ENCODE measurements at places on chromosomes 5 and 9.

DNA sequence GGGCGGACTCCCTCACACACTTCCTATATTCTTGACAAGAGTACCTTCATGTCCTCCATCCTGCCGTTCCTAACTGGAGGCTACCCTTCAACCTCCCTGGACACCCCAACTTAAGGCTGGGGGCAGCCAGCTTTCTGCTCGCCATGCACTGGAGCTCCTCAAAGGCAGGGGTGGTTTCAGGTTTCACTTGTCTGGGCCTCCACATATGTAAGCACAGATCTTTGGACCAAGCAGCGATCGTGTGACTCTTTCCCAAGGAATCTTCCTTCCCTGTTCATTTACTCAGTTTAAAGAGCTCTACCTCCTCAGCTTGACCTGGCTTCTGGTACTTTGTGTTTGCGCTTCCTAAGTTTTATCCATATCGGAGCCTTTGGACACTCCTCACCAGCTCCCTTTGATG is 34.2 kb upstream of the TRPC7 start:
- DNase-seq: no peak

- DNase-seq: no peak
Measured at GRCh38 chr5:101012880-101013279, 109.8 kb upstream of the ST8SIA4 start.

DNA sequence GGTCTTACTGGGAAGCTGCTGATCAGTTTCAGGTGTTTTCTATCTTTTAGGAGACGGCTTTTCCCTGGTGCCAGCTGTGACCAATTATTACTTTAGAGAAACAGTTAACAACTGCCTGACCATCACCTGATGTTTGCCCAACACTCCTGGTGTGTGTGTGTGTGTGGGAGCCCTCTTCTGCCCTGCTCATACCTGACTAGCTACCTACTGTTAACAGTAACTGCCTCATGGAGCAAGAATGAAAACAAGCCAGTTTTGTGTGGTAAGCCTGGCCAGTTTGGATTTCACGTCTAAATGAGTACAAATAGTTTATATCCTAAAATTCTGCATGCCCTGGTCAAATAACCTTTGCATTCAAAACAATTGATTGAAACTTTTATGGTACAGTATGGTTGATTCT is 46.1 kb upstream of the RIOK2 start:
- DNase-seq: no peak

DNA sequence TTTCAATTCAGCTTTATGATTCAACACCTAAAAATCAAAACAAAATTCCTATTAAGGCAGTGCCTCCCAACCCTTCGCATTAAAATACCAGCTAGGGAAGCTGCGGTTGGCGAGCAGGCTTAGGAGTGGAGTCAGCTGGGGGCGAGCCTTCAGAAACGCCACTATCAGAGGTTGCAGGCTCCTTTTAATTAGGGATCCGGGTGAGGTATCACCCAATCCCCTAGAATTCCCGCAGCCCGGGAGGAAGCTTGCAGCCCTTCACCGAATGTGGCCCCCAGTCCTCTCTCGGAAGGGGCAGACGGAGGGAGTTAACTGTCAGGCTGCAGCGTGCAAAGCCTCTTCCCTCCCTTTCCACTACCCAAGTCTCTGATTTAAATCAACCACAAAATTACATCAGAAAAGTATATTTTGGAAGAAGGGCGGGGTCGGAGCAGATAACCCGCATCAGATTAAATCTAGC is 1.7 kb downstream of the STC2 start:
- DNase-seq: no peak

- DNase-seq: no peak
Measured at GRCh38 chr9:89439571-89439970, 58.3 kb downstream of the SEMA4D start.

- DNase-seq: no peak
Measured at GRCh38 chr9:105958587-105958986, 264.2 kb downstream of the TMEM38B start.

GRCh38 chr9:119941091-119941490 is 571.9 kb upstream of the BRINP1 start:
- DNase-seq: no peak

GRCh38 chr9:38357350-38358114 is 35.0 kb upstream of the ALDH1B1 start:
- no peak for DNase-seq

GRCh38 chr5:4735261-4735660 is 404.9 kb upstream of the ADAMTS16 start:
- no peak for DNase-seq

- no peak for DNase-seq
Measured at GRCh38 chr5:175862131-175863012, 9.0 kb upstream of the CPLX2 start.

DNA sequence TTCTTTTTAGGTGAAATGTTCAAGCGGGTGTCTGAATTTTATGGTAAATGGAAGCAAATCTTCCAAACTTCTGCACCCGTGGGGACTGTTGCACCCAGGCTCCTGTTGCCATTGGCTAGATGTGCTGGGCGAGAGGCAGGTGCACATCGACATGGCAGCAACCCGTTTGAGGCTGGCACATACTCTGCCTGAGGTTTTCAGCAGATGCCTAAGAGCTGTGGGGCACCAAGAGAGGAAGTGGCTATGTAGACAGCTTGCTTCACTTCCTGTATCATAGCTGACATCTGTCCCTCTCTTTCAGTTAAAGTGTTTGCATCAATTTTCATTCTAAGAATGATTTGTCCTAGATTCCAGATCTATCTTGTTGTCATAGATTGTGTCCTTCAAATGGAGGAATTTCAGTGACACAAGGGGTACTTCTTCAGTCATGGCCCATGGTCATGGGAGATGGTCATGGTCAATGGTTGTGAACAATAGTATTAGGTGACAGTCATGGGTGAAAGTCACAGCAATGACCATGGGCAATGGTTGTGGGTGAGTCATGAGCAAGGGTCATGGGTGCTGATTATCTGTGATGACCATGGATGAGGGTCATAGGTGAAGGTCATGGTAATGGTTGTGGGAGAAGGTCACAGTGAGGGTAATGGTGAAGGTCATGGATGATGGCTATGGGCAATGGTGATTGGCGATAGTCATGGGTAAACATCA is 115.1 kb upstream of the IRX4 start:
- DNase-seq: no peak

- no peak for DNase-seq
Measured at GRCh38 chr9:82201196-82201595, 212.6 kb downstream of the SPATA31D1 start.

DNA sequence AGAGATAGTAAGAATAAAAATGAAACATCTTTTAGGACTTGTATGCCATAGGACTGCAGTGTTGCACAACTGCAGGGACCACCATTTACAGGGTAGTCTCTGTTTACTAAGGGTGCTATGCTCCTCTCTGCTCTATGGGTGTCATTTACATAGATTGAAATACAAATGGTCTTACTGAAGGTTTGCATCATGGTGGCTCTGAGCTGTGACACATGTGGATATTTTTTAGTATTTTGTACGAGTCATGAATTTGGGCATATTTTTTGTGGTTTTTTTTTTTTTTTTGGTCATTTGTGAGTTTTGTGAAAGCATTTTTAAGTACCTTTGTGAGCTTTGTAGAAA is 47.4 kb downstream of the CSNK1G3 start:
- no peak for DNase-seq

DNA sequence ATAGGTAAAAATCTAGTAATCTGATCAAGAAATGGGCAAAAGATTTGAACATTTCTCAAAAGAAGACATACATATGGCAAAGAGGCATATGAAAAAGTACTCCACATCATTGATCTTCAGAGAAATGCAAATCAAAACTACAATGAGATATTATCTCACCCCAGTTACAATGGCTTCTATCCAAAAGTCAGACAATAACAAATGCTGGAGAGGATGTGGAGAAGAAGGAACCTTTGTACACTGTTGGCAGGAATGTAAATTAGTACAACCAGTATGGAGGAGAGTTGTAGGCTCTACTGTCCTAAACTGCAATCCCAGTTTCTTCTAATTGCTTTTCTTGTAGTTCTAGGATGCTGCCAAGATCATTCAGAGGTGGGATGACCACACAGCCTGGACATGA is 193.5 kb upstream of the RFX3 start:
- DNase-seq: no peak

GRCh38 chr5:112388739-112389138 is 30.3 kb downstream of the EPB41L4A start:
- no peak for DNase-seq

GRCh38 chr9:129027685-129028191 is 393 bp downstream of the SH3GLB2 start:
- DNase-seq: no peak

GRCh38 chr5:129460936-129461710 is 1.0 kb downstream of the ADAMTS19 start:
- DNase-seq: no peak

DNA sequence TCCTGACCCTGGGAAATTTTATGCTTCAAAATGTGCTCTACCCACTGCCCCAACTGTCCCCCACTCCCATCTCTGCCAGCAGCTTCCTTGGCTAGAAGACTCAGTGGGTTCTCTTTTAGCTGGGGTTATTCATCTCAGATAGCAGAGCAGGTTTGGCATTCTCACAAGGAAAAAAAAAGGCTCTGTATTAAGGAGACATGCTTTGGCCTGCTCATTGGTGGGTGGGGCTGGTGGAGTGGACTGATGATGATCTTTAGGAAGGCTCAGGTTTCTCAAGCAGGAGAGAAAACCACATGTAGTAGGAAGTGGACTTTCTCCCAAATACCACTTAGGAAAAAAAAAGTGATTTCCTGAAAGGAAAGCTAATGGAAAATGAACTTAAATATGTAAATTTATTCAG is 279.2 kb upstream of the ZNF462 start:
- no peak for DNase-seq

GRCh38 chr9:134433909-134434882 is 107.9 kb downstream of the RXRA start:
- no peak for DNase-seq

GRCh38 chr9:106921341-106921899 is 58.5 kb downstream of the ZNF462 start:
- no peak for DNase-seq

GRCh38 chr9:125493881-125494652 is 212.9 kb downstream of the MAPKAP1 start:
- DNase-seq: no peak

DNA sequence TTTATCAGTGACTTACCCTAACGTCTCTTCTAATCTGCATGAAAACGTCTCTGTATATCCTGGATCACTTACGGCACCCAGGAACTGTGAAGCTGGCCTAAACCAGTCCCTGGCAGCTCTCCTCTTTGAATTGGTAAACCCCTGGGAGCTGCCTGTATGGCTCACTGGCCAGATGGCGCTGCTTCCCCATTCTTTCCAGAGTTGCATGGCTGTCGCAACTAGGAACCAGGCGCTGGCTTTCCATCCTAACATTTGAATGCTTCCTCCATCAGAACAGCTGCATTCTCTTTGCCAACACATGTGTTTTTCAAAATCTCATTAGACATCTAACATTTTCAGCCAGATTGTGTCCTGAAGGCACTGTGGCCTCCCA is 8.0 kb upstream of the PCA3 start:
- DNase-seq: no peak

- DNase-seq: no peak
Measured at GRCh38 chr5:168076561-168076991, 214.9 kb upstream of the WWC1 start.

DNA sequence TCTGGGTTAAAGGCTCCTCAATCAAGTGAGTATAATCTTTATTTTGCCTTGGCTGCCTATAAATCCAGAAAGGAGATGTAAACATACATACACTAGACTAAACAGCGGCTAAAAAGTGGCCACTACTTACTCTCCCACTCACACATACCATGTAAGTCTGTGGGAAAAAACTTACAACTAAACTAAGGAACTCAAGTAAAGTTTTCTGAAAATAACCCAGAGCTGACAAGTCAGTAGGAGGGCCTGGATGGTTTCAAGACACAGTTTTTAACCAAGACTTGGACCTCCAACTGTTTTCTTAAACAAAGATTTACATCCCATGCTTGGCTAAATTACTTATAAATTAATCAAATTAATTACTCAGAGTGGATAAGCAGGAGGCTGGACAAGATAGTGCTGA is 64.5 kb downstream of the CEP120 start:
- DNase-seq: no peak

- no peak for DNase-seq
Measured at GRCh38 chr9:93072383-93072795, 13.9 kb downstream of the SUSD3 start.

DNA sequence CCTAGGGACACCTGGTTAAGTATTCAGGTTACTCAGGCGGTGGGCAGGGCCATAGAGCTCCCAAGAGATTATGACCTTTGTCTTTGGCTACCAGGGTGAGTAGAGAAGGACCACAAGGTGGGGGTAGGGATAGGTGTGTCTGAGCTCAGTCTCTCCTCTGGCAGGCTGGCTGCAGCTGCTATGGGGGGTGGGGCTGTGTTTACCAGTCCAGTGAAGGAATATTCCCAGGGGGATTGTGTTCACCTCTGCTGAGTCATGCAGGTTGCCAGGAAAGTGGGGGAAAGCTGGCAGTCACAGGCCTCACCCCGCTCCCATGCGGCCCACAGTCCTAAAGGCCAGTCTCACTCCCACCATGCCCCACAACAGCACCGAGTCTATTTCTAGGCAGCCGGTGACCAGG is 53.6 kb upstream of the POU5F2 start:
- no peak for DNase-seq

DNA sequence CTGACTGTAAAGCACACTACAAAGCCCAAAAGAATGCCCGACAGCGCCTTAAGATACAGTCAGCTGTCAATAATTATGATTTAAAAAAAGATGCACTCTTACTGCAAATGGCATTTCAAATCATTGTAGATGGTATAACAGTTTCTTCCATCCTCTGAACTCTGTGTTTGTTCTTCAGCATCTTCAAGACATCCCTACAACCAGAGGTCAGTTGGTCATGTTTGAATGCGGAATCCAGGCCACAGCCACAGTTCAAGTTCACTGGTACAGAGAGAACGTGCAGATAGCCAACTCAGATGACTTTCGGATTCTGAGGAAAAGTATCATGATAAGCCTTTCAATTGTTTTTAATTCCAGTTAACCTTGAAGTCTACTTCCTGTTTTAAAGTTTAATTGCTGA is 8.7 kb upstream of the MYOT start:
- no peak for DNase-seq

- no peak for DNase-seq
Measured at GRCh38 chr5:113098378-113098777, 121.8 kb downstream of the DCP2 start.

DNA sequence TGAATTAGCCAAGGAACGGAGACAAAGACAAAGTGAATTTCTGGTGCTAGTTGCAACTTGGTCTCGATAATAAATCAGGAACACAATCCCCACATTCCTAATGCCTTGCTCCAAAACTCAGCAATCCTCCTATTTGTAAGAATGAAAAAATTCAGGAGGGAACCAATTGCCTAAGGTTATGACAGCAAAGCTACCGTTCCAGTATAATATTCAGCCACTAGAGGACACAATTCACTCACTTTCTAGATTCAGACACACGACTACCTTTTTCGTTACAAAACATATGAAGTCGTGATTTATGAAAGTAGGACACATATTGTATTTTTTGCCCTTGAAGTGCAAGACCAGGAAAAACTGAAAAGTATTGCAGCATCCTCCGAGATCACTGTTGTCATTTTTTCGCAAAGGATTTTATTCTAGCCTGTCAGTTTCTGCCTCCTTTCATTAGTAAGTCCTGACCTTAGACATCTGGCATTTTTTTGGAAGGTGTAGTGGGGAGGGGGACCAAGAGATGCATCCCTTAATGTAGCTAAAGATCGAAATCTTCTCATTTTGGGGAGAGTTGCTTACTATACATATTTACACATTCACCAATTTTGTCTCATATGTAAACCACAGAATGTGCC is 133.1 kb downstream of the DOCK8 start:
- DNase-seq: no peak

All from cortex of kidney (tissue), 1 donor.